Thoracic aorta (tissue), 2 donors: ENCODE measurements at places on chromosomes 7 and 10. TPM values are rescaled to one million over a fixed set of nuclear protein-coding genes. Genes with fewer than 3 reads are reported as not detected.

METTL27 gene
- total RNA-seq, result not detected

DNA sequence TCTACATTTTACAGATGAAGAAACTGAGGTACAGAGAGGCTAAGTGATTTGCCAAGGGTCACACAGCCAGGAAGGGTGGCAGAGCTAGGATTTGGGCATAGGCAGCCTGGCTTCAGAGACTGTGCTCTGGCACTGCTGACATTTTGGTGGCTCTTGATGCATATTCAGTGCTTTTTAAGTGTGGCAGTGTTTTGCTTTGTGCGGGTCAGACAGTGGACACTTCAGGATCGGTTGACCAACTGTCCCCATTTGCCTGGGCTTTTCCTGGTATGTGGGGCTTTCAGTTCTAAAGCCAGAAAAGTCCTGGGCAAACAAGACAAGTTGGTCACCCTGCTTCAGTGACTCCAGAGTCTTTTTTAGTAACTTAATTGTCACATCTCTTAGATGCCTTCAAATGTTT is 35.0 kb downstream of the SUFU start:
- no peak overlapping the region for H3K27ac ChIP-seq
- no peaks in the 10 kb centered on the region for H3K4me1 ChIP-seq
- no peak overlapping the region for H3K4me3 ChIP-seq
- no peak for DNase-seq
- no peaks in the 10 kb centered on the region for H3K27me3 ChIP-seq

DNA sequence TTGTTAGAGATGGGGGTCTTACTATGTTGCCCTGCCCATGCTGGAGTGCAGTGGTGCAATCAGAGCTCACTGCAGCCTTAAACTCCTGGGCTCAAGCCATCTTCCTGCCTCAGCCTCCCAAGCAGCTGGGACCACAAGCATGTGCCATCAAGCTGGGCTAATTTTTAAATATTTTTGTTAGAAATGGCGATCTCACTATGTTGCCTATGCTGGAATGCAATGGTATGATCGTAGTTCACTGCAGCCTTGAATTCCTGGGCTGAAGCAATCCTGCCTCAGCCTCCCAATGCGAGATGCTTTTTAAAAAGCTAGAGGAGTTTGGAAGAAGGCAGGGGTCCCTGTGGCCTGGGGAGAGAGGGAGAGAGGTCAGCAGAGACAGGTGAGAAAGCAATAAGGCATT is 600.1 kb upstream of the AUTS2 start:
- H3K4me1 ChIP-seq, result no peaks in the 10 kb centered on the region
- no peaks in the 10 kb centered on the region for H3K36me3 ChIP-seq
- no peaks in the 10 kb centered on the region for H3K27me3 ChIP-seq
- H3K27ac ChIP-seq, result no peak overlapping the region
- DNase-seq, result no peak
- H3K4me3 ChIP-seq, result no peak overlapping the region

DNA sequence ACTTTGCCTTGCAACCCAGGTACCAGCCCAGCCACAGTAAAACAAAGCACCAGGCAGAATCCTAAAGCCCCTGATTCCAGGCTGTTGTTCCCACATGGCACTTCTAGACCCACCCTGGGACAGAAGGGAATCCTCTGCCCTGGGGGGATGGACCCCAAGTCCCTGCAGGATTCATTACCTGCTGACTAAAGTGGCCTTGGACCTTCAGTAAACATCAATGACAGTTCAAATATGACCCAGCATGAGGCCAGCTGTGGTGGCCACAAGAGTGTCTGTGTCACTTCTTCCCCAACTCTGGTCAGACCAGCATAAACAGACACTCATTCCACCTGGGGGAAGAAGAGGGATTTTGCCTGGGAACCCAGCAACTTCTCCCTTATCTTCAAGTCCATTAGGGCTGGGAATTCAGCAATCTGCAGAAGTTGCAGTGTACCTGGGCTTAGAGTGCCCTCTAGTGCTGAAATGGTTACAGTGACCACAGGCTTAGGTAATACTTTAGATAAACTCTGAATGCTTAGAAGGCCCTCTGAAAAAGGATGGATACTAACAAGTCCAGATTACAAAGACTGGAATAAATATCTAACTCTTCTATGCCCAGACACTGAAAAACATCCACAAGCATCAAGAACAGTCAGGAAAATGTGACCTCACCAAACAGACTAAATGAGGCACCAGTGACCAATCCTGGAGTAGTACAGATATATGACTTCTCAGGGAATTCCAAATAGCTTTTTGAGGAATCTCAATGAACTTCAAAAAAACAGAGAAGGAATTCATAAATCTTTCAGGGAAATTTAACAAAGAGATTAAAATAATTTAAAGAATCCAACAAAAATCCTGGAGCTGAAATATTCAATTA is 108.5 kb upstream of the TMEM168 start:
- H3K27ac ChIP-seq, result no peak overlapping the region
- no peaks in the 10 kb centered on the region for H3K36me3 ChIP-seq
- no peaks in the 10 kb centered on the region for H3K4me1 ChIP-seq
- no peak for DNase-seq
- H3K4me3 ChIP-seq, result no peak overlapping the region
- H3K27me3 ChIP-seq, result no peaks in the 10 kb centered on the region

GRCh38 chr10:97549587-97550322 is 22.8 kb upstream of the ANKRD2 start:
- H3K36me3 ChIP-seq, result no peaks in the 10 kb centered on the region
- peak overlapping the region; percentile 38 for H3K27ac ChIP-seq
- no peak overlapping the region for H3K4me3 ChIP-seq
- H3K4me1 ChIP-seq, result peaks cover 12% of the 10 kb centered on the region
- no peak for DNase-seq

GRCh38 chr7:84971360-84971759 is 215.5 kb downstream of the SEMA3D start:
- no peaks in the 10 kb centered on the region for H3K4me1 ChIP-seq
- H3K27me3 ChIP-seq, result no peaks in the 10 kb centered on the region
- H3K4me3 ChIP-seq, result no peak overlapping the region
- no peak overlapping the region for H3K27ac ChIP-seq
- no peak for DNase-seq
- no peaks in the 10 kb centered on the region for H3K36me3 ChIP-seq

GRCh38 chr10:80447436-80448190 is 6.5 kb upstream of the TSPAN14 start:
- no peaks in the 10 kb centered on the region for H3K27me3 ChIP-seq
- H3K36me3 ChIP-seq, result no peaks in the 10 kb centered on the region
- DNase-seq, result no peak
- peaks cover 15% of the 10 kb centered on the region for H3K4me1 ChIP-seq

FXYD4 gene
- total RNA-seq, result not detected

GRCh38 chr7:47142169-47142866 is 439.6 kb downstream of the TNS3 start:
- no peaks in the 10 kb centered on the region for H3K27me3 ChIP-seq
- H3K4me1 ChIP-seq, result peaks cover 17% of the 10 kb centered on the region
- H3K27ac ChIP-seq, result no peak overlapping the region
- DNase-seq, result no peak

NXPH1 gene
- not detected for total RNA-seq

AGBL3 gene
- 0.28 TPM for total RNA-seq

- DNase-seq, result no peak
- peaks cover 30% of the 10 kb centered on the region for H3K4me1 ChIP-seq
- H3K4me3 ChIP-seq, result no peak overlapping the region
- peak overlapping the region; percentile 96 for H3K27ac ChIP-seq
- no peaks in the 10 kb centered on the region for H3K27me3 ChIP-seq
Observed at GRCh38 chr10:102814453-102814871, 22.8 kb downstream of the CYP17A1 start.

DNA sequence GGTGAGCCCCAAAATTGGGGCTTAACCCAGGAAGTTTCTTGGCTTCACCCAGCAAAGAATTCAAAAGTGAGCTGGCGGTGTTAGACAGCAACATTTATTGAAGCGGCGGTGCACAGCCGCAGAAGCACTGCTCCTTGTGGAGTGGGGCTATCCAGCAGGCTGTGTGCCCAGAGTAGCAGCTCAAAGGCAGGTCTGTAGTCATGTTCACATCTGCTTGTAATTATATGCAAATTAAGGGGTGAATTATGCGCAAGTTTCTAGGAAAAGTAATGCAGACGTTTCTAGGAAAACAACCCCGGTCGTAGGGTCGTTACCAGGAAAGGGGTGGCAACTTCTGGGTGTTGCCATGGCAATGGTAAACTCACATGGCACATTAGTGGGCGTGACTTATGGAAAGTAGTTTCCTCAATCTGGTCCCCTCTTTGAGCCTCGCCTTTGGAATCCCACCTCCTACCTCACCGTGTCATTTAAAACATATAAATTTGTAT is 13.7 kb upstream of the KBTBD2 start:
- H3K4me1 ChIP-seq, result peaks cover 9% of the 10 kb centered on the region
- H3K27ac ChIP-seq, result no peak overlapping the region
- H3K36me3 ChIP-seq, result no peaks in the 10 kb centered on the region
- no peak for DNase-seq
- H3K27me3 ChIP-seq, result no peaks in the 10 kb centered on the region

CLEC5A gene
- total RNA-seq, result 3.7 TPM

DNA sequence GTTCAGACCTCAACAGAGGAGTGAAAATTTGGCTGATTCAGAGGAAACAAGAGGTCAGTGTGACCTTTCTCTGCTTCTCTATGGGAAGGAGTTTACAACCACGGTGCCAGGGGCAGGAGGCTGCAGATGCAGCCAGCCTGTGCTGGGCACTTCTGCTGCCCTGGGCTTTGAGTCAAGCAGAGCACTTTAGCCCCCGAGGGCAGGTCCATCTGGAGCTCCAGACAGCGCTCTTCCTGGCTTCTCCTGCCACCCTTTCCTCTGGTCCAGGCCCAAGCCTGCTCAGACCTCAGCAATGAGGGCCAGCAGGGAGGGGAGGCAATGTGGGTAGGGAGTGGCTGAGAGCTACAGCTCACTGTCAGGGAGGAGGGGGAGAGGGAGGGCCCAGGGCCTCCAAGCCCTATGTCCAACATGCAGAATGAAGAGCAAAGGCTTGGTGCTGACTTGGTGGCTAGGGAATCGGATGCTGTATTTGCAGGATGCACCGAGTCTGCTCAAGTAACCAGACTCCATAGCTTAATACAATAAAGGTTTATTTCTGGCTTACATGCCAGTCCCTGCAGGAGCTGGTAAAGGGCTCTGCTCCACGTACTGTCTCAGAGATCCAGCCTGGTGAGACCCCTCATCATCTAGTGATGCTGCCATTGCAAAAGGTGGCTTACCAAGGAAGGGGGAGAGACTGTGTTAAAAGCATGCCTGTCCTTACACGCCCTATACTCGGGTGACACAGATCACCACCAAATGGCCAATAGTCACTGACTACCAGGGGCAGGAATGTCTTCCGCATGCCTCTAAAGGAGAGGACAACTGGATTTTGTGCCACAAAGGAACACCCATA is 481.6 kb downstream of the RPS24 start:
- H3K27ac ChIP-seq, result peak overlapping the region; percentile 23
- no peak overlapping the region for H3K4me3 ChIP-seq
- no peaks in the 10 kb centered on the region for H3K27me3 ChIP-seq
- no peaks in the 10 kb centered on the region for H3K36me3 ChIP-seq

ANXA8 gene
- not detected for total RNA-seq

GRID2IP gene
- total RNA-seq, result 0.35 TPM

DNA sequence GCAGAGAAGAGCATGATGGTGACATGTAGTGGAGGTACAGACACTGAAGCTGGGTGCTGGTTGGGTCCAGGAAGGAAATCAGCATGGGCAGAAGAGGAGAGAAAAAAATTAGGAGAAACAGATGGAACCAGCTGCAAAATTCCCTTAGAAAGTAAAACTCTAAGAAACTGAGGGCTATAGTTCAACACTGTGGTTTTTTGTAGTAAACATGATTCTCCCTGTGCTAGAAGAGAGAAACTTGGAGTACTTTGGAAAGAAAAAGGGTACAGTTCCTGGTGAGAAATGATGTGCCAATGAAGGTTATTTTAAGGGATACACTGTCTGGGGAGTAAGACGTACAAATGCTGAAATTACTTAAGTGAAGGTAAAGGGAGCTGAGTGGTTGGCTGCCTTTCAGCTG is 181.5 kb upstream of the HPS1 start:
- no peaks in the 10 kb centered on the region for H3K36me3 ChIP-seq
- no peak for DNase-seq
- H3K4me1 ChIP-seq, result no peaks in the 10 kb centered on the region
- no peaks in the 10 kb centered on the region for H3K27me3 ChIP-seq
- H3K27ac ChIP-seq, result no peak overlapping the region

- H3K36me3 ChIP-seq, result no peaks in the 10 kb centered on the region
- no peaks in the 10 kb centered on the region for H3K4me1 ChIP-seq
- H3K4me3 ChIP-seq, result no peak overlapping the region
- no peak overlapping the region for H3K27ac ChIP-seq
- DNase-seq, result no peak
Observed at GRCh38 chr7:66664590-66665293, 36.1 kb downstream of the KCTD7 start.

GRCh38 chr10:110784198-110784597 is 87.5 kb upstream of the PDCD4 start:
- H3K4me3 ChIP-seq, result no peak overlapping the region
- no peaks in the 10 kb centered on the region for H3K27me3 ChIP-seq
- DNase-seq, result no peak
- peak overlapping the region; percentile 75 for H3K27ac ChIP-seq

- H3K27me3 ChIP-seq, result no peaks in the 10 kb centered on the region
- no peaks in the 10 kb centered on the region for H3K4me1 ChIP-seq
- no peak overlapping the region for H3K27ac ChIP-seq
Observed at GRCh38 chr10:21055339-21056135, 158.4 kb upstream of the NEBL start.

DNA sequence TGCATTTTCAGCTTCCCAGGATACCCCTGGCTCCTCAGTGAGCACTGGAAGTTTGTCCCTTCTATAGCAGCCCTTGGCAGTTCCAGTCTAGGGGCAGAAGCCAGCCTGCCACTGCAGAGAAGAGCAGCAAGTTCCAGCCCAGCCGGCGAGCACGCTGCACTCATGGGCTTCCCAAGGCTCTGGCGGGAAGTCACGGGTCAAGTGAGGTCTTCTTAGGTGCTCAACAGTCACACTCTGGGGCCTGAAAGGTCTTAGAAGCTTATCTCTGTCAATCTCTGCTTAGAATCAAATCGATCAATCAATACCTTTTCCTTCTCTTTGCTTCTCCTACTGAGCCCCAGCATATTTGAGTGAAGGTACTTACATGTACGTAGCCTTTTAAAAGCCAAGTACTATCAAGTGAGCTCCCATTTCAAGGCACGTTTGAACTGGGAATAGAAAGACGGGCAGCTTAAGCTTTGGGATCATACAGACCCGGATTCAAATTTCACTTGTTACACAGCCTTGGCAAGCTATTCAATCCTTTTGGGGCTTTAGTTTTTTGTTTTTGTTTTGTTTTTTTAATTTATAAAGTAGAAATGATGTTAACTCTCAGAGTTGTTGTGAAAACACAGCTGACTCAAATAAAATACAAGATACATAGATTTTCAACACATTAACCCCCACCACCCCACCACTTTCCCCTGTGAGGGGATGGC is 152.6 kb upstream of the KLF14 start:
- DNase-seq, result no peak
- no peak overlapping the region for H3K4me3 ChIP-seq
- peaks cover 43% of the 10 kb centered on the region for H3K4me1 ChIP-seq
- H3K27me3 ChIP-seq, result no peaks in the 10 kb centered on the region

HOXA6 gene
- not detected for total RNA-seq

DNA sequence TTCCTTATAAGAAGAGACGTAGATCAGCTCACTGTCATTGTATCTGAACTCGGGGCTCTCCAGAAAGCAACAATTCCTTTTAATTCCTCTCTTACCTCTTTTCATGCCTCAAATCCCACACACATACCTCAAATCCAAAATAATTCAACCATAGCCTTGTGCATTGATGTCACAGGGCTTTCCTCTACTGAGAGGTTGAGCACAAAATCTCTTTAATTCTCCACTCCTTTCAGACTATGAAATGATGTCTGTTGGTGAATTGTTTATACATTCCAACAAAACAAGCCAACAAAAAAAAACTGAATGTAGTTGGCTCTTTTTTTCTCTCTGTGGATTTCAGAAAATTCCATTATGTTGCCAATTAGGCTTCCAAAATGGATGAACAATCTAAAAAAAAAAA is 53.2 kb downstream of the BPGM start:
- no peaks in the 10 kb centered on the region for H3K27me3 ChIP-seq
- no peak for DNase-seq
- H3K4me3 ChIP-seq, result no peak overlapping the region
- no peaks in the 10 kb centered on the region for H3K36me3 ChIP-seq
- H3K4me1 ChIP-seq, result peaks cover 18% of the 10 kb centered on the region
- peak overlapping the region; percentile 29 for H3K27ac ChIP-seq
